ENCODE measurements at places on chromosomes 16 and 17.

DNA sequence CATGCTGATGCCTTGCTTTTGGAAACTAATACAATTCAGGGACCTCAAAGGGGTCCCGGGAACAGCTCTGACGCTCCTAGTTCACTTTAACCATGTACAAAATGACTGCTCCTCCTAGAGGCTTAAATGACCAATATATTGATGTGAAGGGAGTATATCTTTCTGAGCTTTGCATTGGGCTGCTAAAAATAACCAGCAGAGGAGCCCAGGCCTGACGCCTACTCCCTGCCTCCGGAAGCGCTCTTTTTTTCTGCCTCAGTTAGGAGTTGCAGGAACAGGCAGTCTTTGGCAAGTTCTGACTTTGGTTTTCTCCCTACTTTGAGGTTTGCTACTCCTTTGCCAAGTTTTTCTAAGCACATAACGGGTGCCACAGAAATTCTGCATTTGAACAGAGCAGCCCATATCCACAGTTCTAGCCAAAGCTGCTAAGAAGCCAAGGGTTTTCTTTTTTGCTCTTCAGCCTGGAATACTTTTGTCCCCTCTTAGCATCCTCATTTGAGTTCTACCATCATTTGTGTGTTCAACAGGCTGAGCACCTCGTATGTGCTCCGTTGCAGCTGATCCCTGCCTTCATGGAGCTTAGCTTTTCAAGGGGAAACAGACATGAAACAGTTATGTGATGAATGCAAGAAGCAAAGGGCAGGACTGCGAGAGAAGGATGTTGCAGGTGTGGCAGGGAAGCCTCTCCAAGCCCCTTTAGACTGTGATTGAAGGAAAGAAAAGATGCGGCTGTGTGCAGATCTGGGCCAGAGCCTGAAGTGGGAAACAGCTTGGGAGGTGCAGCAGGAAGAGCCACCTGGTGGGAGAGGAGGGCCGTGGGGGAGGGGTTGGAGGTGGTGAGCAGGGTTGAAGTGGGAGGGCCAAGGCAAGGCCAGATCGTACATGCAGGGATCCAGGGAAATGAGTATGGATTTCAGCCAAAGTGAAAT is 2.8 kb upstream of the NAGPA start:
- DNase-seq = no peak

- DNase-seq = no peak
Measured at GRCh38 chr17:39099663-39100286, 51.7 kb downstream of the PLXDC1 start.

- DNase-seq = no peak
Measured at GRCh38 chr17:44749980-44750318, 8.8 kb upstream of the ADAM11 start.

DNA sequence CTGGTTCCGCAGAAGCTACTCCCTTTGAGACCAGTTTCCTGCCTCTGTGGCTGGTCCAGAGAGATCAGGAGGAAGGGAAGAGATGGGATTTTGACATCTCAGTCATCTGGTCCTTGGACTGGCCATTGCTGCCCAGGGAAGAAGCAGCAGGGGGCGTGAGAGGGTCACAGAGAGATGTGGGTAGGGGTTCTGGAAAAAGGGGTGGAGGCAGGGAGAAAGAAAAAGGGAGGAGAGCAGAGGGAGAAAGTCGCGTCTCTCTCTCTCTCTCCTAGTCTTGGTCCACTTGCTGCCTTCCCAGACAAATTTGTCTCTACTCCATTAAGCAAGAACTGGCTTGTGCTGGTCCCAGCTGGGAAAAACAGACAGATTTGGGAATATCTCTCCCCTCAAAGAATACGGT is 4.4 kb downstream of the SHBG start:
- DNase-seq = no peak

DNA sequence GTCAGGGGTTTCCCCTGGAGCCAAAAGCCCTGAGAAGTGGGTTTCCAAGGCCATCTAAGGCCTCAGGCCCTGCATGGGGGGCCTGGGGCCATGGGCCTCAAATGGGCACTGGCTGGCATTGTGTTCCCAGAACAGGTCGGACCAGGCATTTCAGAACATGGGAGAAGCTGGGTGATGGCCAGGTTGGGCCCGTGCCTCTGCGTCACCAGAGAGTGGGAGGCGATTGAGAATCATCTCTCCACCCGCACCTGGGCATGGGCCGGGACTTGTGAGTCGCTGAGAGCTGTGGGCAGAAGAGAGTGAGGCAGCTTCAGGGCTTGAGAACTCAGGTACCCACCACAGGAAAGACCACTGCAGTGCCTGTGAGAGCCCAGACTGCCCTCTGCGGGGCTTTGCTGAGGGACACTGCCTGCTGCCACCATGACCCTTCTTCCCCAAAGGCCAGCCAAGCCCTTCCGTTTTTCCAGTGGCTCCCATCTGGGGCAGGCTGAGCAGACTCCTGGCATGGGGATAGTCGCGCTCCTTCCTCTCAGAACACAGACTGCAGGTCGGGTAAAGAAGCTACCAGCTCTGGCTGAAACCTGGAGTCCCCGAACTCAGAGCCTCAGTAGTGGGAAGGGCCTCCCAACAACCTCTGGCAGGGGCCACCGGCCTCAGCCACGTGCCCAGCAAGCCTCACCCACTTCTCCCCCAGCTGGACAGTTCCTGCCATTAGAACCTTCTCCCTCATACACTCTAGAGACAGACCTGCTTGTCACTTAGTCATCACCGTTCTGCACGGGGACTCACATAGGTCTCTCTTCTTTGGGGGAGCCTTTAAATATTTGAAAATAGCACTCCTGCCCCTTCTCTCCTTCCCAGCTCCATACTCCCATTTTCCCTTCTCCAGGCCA is 1.6 kb downstream of the RAB11FIP4 start:
- DNase-seq = no peak

DNA sequence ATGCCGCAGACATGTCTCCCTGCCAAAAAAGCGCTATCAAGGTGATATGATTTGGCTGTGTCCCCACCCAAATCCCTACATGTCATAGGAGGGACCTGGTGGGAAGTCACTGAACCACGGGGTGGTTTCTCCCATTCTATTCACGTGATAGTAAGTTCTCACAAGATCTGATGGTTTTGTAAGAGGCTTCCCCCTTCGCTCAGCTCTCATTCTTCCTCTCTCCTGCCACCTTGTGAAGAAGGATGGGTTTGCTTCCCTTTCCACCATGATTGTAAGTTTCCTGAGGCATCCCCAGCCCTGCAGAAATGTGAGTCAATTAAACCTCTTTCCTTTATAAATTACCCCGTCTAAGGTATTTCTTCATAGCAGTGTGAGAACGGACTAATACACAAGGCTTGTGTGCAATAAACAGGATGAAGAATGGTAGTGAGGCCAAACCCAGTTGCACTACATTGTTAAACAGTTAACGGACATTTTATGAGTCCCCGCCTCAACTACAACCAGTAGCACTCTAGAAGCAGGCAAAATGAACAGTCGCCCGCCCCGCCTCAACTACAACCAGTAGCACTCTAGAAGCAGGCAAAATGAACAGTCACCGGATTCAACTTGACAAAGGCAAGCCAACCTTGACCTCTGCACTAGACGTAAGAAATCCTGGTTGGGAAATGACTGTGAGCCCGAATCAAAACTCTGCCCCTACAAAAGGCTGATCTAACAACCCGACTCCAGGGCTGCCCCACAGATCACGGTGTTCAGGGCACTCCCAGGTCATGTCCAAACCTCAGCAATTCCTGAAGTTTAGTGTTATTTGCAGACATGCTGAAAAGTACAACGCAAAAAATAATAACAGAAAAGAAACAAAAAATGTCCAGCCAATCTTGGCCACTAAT is 26.3 kb downstream of the VPS53 start:
- DNase-seq = no peak

GRCh38 chr16:6926341-6926740 is 406.3 kb upstream of the RBFOX1 start:
- no peak for DNase-seq
